ENCODE measurements at places on chromosomes 11 and 22.

DNA sequence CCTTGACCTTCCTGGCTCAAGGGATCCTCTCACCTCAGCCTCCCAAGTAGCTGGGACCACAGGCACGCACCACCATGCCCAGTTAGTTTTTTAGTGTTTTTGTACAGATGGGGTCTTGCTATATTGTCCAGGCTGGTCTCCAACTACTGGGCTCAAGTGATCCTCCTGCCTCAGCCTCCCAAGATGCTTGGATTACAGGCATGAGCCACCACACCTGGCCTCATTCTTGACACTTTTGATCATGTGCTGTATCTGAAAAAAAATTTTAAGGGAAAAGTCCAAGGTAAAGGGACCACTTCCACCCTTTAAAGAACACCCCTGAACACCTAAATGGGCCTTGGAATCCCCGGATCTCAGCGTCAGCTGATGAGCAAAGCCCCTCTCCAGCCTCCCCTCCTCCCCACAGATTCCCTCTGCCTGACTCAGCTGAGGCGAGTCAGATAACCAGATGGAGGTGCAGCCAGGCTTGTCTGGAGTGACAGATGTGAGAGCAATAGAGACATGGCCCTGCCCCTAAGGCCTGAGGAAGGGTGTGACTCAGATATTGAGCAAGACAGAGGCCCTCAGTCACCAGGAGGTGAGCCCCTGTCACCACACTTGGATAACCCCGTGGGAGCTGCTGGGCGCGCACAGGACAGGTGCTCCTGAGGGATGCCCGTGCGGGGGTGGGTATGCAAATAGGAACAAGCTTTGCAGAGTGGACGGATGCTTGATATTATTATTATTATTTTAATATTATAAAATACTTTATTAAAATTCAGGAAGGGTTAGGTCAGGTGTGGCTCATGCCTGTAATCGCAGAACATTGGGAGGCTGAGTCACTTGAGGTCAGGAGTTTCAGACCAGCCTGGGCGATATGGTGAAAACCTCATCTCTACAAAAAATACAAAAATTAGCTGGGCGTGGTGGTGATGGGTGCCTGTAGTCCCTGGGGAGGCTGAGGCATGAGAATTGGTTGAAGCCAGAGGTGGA is 5.0 kb upstream of the CCDC88B start:
- DNase-seq = peak; percentile 12

- no peak for DNase-seq
These were observed 437.0 kb downstream of the TBC1D22A start for GRCh38 chr22:47199261-47199978.

GRCh38 chr11:125070699-125071254 is 7.7 kb downstream of the SLC37A2 start:
- no peak for DNase-seq

- DNase-seq = no peak
These were observed 17.0 kb downstream of the IMMP1L start for GRCh38 chr11:31492320-31492913.

GRCh38 chr11:130327716-130328115 is 13.0 kb upstream of the ZBTB44 start:
- DNase-seq = no peak

DNA sequence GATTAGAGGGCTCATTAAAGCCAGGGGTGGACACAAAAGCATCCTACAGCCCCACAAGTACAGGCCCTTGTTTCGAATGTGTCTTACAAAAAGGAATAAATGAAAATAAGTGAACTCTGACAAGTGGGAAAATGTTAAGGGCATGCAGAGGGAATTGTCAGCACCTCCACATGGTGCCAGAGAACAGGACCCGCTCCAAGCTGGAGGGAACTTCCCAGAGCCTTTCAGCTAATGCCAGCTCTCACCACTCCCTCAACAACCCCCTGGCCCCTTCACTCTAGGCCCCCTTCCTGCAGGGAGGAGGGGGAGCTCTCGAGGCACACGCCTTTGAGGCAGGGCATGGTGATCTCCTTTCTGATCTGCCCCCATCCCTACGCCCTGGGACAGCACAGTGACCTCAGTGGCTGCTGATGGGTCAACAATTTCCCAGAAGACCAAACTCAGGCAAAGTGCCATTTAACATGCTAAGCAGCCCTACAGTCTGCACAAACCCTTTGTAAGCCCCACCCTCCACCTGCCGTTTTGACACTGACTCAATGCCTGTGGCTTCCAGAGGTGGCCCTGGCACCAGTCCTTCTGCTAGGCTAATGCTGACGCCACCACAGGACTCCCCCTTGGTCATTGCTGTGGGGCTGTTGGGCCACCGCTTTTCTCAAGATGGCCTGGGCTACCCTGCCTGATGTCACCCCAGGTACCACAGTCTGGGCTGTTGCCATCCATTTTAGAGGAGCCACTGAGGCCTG is 12.5 kb upstream of the CHST1 start:
- no peak for DNase-seq

DNA sequence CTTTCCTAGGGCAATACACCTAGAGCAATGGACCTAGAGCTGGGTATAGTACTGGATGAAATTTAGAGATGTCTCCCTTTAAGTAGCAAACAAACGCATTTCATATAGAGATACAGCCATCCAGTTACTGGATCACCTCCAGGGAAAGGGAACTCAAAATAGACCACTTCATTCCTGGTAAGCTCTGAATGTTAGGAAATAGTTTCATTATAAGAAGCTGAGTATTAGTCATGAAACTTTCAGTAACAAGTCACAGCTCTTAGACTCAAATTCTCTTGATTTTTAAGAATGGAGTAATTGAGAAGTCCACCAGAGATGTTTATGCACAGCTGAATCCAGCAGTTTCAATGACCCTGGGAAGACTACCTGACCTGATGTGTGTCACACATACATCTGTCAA is 221.9 kb downstream of the FAM76B start:
- DNase-seq = no peak

DNA sequence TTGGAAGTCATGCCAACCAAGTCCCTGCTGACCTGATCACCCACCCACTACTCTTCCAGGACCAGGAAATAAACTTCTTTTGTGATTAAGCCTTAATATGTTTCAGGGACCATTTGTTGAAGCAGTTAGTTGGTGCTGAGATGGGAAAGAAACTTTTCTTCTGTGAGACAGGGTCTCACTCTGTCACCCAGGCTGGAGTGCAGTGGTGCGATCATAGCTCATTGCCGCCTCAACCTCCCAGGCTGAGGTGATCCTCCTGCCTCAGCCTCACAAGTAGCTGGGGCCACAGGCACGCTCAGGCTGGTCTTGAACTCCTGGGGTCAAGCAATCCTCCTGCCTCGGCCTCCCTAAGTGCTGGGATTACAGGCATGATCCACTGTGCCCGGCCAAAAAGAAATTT is 10.6 kb downstream of the SUSD2 start:
- DNase-seq = no peak

DNA sequence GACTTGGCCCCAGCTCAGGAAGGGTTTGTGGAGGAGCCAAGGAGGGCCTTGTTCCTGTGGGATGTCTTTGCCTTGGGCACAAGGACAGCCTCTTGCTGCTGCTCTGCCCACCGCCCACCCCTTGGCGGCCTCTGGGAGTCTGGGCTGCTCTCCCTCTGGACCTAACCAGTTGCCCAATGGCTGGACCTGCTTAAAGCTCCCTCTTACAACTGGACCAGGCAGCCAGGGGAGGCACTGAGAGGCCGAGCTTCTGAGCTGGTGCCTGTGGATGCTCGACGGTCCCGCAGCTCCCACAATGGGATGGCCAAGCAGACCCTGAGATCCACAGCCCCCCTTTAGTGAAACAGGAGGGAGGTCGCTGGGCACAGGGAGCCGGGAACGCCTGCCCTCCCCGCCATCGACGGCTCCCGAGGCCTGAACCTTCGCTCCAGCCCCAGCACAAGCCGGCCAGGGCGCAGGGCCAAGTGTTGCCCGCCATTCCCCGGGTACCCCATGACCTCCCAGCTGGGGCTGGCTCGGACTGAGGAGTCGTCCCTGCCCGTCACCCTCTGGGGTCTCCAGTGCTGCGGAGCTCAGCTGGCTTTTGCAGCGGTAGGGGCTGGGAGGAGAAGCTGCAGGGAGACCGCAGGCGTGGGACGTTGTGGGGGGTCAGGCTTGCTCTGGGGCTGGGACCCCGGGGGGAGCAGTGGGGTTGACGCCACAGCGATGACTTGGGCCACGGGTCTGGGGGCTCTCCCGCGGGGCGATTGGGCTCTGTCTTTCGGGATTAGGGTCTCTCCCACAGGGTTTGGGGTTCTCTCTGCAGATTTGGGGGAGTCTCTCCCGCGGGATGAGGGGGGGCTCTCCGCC is 584 bp upstream of the GAL start:
- DNase-seq = no peak

DNA sequence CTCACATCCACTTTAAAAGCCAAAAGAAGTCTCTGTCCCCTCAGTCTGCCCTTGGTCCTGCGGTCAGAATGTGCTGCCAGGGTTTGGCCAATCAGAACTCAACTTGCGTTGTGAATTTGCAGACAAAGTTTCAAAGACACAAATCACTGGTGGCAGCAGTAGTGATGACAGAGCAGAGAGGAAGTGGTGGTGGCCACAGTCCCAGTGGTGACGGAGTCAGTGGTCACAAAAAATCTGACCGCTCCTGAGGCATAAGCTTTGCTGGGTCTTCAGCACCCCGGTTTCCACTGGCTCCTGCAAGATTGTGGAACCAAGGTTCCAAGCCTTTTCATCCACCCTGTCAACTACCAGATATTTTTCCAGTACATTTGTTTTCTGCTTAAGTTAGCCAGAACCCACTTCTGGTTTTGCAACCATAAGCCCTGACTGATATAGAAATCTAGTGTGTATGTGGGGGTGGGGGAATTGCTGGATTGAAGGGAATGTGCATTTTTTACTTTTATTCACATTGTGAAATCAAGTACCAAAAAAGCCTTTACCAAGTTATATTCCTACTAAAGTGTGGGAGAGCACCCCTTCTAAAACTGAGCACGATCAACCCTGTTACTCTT is 112.3 kb downstream of the TMPRSS5 start:
- DNase-seq = no peak

GRCh38 chr11:80096736-80097135 is 655.9 kb upstream of the TENM4 start:
- DNase-seq = no peak

GRCh38 chr11:17516551-17517150 is 27.6 kb downstream of the USH1C start:
- no peak for DNase-seq

DNA sequence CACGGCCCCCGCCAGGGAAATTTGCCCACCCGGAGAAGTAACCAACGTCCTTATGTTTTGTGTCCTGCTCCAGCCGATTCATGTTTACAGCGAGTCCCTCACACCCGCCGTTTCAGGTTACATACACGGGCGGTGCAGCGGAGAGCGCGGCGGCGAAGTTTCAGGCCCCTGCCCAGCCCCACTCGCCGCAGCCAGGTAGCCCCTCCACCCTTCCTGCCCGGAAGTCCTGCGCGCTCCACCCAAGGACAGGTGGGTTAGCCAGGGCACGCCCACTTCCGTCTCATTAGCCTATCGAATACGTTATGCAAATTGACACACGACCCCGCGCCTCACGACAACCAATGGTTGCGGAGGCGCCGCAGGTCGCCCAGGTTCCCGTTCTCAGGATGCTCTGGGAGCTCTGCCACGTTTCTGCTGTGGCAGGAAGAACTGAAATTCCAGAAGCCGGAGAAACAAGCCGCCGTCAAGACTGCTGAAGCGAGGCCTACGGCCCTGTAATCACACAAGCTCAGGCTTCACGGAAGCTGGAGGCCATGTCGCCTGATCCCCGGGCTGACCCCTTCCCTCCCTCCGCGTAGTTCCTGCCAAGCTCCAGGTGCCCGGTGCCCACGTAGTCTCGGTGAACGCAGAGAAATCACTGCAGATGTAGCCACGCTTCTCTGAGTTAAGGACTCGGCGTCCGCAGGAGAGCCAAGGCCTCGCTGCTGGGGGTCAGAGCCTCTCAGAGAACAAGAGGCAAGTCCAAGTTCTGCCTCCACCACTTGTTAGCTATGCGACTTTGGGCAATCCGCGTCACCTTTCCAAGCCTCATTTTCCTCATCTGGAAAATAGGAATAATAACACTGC is 22.4 kb upstream of the MYH9 start:
- peak; percentile 70 for DNase-seq

DNA sequence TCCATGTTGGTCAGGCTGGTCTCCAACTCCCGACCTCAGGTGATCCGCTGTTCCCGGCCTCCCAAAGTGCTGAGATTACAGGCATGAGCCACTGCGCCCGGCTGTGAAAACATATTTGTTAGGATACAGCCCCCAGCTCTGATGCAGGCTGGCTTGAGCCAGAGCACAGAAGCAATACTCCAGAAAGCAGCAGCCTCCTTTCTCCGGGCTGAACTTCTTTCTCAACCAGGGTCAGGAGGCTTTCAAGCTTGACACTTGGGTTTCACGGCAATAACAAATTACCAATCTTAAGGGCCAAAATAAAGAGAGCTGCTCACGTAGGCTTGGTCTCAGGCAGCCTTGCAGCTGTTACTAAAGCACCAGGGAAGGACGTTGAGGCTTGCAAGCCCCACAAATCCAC is 10.8 kb upstream of the CECR2 start:
- DNase-seq = no peak

GRCh38 chr11:20626279-20626678 is 26.9 kb downstream of the SLC6A5 start:
- DNase-seq = no peak

DNA sequence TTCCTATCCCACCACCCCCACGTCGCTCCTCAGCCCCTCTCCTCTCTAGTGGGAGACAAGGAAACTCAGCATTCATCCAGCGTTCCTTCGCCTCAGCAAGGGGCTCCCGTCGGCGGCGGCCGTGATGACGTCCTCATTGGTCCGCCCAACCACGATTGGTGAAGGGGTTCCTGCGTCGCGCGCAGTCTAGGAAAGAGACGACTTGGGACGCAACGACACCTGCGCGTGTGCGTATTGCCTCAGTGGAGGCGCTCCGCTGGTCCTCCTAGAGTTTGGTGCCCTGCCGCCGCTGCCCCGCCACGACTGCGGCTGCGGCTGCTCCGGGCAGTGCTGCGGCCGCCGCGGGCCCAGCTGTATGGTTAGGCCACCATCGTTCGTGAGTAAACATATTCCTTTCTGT is 56.6 kb downstream of the CCDC81 start:
- no peak for DNase-seq

GRCh38 chr22:42877597-42878340 is 20.7 kb upstream of the ARFGAP3 start:
- DNase-seq = no peak

DNA sequence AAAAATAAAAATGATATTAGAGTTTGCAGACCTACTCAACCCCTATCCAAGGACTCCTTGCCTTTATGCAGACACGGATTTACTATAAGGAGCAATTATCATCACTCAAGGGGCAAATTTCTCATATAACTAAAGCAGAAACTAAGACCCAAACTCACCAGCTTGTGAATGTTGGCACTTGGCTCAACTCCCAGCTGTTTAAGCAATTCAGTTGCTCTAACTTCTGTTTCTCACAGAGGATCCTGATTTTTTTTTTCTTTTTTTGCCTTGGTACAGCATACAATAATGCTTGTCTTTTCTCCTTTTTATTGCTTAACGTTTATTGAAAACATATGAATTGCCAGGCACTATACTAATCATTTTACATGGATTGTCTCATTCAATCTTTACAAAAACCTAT is 9.6 kb upstream of the CBLIF start:
- DNase-seq = no peak

DNA sequence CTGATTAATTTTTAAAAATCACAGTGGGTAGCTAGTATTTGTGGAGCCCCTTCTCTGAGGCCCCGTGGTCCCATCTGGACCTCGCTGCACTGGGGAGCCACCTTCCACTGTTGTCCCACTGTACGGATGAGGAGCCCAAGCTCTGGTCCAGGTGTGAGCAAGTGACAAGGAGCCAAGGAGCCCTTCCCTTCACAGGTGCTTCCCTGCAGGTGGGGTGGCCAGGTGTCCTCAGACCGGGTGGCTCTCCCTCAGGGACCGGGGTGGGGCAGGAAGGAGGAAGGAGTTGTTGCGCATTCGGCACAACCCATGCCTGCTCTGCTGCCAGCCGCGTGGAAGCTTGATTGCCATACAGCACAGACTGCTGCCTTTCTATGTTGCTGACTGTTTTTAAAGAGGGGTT is 10.4 kb upstream of the SEPTIN5 start:
- no peak for DNase-seq

Data from CD4-positive, alpha-beta T cell treated with Interleukin-2 at 100 ng/mL for 4 hours (primary cell).